ENCODE measurements at places on chromosomes 1 and 21.

- no peak for DNase-seq
These were observed 73.9 kb upstream of the ANGPTL1 start for GRCh38 chr1:178944729-178945128.

DNA sequence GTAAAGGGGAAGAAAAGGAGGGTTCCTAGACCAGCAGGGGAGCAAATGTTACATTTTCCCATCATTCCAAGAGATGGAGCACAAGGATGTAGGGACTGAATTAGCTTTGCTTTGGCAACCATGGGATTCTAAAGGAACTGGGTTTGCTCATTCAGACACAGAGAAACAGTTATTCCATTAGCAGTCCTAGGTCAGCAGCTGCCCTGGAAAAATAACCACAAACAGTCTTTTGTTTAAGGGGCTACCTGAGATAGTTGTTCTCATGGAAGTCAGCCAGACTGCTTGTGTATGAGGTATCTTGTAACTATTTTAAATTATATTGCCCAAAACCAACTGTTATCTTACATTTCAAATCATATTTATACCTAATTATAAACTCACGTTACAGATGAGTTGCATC lies 58.4 kb upstream of the VCAM1 start:
- DNase-seq = no peak

- no peak for DNase-seq
These were observed 324.8 kb downstream of the RWDD3 start for GRCh38 chr1:95558791-95559190.

DNA sequence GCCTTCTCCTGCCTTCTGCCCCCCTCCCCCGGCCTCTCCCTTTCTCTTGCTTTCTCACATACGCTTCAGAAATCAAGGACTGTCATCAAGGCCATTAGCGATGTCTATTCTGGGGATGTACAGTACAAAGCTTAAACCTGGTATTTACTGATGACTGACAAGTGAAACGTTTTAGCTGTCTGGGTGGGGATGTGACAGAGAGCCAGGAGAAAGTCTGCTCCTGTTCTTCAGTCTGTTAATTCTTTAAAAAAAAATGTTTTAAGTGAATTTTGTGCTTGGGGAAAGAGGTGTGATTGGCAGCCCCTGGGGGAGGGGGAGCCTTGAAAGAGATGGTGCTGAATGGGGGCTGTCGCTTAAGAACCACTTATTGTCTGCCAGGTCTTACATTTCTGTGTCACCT lies 283.0 kb upstream of the PLXNA2 start:
- no peak for DNase-seq

- DNase-seq = no peak
These were observed 139.3 kb downstream of the C1orf94 start for GRCh38 chr1:34315974-34316373.

DNA sequence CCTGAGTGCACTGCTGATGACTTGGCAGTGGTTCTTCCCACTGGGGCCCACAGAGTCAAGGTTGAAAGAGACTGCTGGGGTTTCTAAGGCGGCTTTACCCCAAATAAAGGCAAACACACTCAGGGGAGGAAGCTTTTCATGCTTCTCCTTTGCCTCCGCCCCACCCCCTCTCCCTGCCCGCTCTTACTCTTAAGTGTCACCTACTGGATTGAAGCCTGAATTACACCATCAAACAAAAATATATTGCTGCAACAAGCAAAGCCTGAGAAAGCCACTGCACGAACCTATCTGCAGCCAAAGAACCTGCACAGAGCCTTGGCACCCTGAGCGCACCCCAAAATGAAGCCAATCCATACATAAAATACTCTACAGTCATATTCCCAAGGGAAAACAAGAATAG lies 63.1 kb downstream of the PTGFR start:
- DNase-seq = no peak

DNA sequence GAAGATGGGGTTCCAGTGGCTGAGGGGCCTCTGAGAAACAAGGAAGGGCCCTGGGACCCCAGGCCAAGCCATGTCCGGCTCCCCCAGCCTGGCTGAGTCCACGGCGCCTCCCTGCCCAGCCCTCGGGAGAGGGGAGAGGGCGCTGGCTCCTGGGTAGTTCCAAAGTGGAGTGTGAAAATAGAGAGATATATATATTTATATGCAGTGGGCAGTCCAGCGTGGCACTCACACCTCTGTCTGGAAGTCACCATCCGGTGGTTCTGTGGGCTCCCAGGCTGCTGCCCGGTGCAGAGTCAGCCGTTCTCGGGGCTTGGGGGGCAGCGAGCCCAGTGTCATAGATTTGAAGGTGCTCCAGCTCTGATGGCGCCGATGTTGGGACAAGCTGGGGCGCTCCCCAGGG lies 23.4 kb upstream of the COL16A1 start:
- no peak for DNase-seq

DNA sequence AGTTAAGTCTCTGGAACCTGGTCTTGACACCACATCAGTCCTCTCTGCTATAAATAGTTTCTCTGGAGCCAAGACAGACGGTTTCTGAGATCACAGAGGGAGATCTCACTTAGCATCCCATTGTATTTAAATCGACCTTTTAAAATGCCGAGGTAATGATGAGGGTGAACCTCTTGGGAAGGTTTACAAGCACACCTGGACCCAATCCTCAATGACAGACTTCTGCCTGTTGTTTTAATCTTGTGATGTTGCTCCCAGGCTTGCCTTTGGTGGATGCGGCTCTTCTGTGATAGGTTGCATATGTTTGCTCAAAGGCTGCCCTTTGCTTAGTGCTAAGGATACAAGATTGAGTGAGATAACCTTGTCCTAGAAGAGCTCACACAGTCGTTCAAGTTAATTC lies 104.6 kb upstream of the L1TD1 start:
- no peak for DNase-seq

DNA sequence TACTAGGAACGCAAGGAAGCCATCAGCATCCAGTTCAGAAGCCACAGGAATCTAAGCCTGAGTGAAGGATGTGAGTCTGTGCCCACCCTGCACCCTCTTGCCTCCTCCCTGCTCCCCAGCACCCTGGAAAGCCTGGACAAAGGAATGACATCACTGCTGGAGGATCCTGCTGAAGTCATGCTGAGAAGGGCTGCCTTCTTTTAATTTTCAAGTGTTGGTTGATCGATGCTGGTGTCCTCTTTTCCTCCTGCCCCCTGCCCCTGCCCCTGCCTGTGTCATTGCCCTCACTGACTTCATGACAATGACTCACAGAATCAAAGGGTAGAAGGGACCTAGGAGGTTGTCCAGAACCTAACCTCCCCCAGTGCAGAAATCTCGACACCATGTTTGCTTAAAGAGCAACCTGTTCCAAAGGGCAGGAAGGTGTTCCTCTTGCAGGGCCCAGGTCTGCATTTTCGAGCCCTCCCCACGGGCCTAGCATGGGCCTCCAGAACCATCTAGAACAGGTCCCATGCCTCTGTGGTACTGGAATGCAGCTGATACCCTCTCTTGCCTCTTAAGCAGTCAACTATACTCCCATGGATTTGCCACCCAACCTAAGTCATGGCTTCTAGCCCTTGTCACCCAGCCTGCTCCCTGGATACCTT lies 9.6 kb downstream of the DHRS3 start:
- no peak for DNase-seq

- no peak for DNase-seq
These were observed 279.8 kb downstream of the PBX1 start for GRCh38 chr1:164838786-164839185.

GRCh38 chr1:91609551-91609950 lies 108.9 kb downstream of the CDC7 start:
- no peak for DNase-seq

GRCh38 chr1:27883536-27883935 lies 11.2 kb downstream of the THEMIS2 start:
- no peak for DNase-seq

- DNase-seq = no peak
These were observed 134.8 kb upstream of the KIF26B start for GRCh38 chr1:245019910-245020486.

DNA sequence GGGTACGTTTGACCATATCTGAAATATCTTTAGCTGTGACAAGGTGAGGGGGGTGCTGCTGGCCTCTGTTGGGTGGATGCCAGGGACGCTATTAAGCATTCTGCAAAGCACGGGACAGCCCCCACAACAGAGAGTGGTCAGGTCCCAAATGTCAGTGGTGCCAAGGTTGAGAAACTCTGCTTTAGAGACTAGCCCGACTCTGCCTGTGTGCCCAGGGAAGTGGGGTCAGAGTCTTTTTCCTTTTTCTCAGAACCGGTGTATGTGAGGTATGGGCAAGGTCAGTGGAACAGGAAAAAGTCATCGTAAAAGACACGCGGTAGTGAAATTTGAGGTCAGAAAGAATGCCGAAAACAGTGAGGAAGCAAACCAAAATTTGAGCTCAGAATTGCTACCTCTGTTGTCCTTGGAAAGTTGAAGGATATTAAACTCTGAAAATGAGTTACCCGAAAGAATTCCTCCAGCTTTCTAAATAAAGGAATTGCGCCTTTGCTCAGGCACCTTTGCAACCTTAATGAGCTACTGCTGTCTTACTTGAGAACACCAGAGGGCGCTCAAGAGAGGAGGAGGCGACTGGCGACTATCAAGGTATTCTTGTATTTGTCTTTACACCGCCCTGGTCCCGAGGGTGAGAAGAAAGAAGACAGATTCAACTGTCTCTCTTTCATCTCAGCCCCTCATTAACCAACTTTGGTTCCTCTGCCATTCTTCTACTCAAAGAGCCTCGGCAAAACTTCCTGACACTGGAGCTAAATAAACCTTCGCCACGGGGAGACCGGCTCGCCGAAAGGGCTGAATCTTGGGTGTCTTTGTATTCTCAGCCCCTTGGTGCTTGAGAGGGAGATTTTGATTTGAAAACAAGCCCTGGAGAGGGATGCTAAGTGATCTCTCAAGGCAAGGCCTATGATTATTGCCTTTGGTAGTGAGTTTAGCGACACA lies 85.4 kb upstream of the OLIG2 start:
- DNase-seq = peak; percentile 51

DNA sequence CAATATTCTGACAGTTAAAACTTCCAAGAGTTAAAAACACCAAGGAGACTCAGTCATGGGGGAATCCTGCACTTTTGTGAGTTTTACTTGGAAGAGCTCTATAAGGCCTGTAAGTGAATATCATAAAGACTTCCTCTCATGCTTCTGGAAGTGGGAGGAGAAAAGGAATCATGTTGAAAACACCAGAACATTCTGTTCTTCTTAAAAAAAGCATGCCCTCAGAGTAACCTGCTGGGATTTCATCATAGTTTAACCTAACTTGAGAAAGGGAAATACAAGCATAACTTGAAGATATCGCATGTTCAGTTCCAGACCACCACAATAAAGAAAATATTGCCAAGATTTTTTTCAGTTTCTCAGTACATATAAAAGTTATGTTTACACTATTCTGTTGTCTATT lies 51.9 kb downstream of the COL11A1 start:
- no peak for DNase-seq

- no peak for DNase-seq
These were observed 38.8 kb downstream of the PLXNA2 start for GRCh38 chr1:208205216-208206013.

- DNase-seq = no peak
These were observed 79.1 kb upstream of the PGD start for GRCh38 chr1:10319750-10320149.

- no peak for DNase-seq
These were observed 17.4 kb upstream of the GRHL3 start for GRCh38 chr1:24301785-24302175.

- no peak for DNase-seq
These were observed 16.2 kb downstream of the LPGAT1 start for GRCh38 chr1:211814313-211814712.

GRCh38 chr1:113434874-113435175 lies 44.5 kb downstream of the MAGI3 start:
- DNase-seq = no peak

GRCh38 chr1:84492726-84493125 lies 13.5 kb upstream of the SPATA1 start:
- no peak for DNase-seq

GRCh38 chr1:19940486-19941205 lies 17.2 kb upstream of the PLA2G2E start:
- no peak for DNase-seq

- DNase-seq = no peak
These were observed 34.0 kb upstream of the BACE2 start for GRCh38 chr21:41133874-41134522.

DNA sequence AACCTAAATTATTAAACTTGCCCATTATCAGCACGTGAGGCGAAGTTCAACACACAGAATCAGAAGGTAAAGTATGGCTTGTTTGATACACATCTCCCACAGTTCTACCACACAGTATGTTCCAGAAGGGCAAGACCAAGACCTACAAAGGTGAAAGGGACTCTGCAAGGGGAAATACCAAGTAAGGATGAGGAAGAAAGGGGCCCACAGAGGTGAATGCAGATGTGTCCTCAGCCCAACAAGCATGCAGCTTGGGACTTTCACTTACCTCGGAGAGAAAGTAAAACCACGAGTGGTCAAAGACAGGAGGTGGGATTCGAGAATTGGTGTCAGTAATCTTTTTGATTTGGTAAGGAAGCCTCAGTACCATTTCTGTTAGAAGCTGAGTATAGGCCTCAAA lies 85.8 kb downstream of the UBR4 start:
- DNase-seq = no peak

- no peak for DNase-seq
These were observed 975 bp upstream of the MNDA start for GRCh38 chr1:158830074-158830677.

- no peak for DNase-seq
These were observed 99.6 kb upstream of the FBXO28 start for GRCh38 chr1:224014330-224014649.

- DNase-seq = no peak
These were observed 8.6 kb downstream of the PODN start for GRCh38 chr1:53070621-53071020.

DNA sequence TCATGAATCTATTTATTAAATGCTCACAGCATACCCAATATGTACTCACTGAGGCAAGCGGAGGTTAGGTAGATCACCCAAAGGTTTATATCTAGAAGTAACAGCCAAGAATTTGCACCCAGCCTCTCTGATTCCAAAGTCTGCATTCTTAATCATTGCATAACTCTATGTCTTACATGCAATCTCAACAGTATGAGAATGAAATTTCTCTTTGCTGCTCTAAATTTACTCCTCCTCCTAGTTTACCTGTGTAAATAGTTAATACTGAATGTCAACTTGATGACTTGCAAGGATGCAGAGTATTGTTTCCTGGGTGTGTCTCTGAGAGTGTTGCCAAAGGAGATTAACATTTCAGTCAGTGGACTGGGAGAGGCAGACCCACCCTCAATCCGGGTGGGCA lies 840.6 kb downstream of the BRINP3 start:
- no peak for DNase-seq

- DNase-seq = no peak
These were observed 14.7 kb downstream of the BTBD19 start for GRCh38 chr1:44822981-44823451.

Measured in hypothalamus (tissue), 51 donors.